ENCODE measurements at places on chromosomes 11 and 22. TPM values are rescaled to one million over a fixed set of nuclear protein-coding genes. Genes with fewer than 3 reads are reported as not detected.

DNA sequence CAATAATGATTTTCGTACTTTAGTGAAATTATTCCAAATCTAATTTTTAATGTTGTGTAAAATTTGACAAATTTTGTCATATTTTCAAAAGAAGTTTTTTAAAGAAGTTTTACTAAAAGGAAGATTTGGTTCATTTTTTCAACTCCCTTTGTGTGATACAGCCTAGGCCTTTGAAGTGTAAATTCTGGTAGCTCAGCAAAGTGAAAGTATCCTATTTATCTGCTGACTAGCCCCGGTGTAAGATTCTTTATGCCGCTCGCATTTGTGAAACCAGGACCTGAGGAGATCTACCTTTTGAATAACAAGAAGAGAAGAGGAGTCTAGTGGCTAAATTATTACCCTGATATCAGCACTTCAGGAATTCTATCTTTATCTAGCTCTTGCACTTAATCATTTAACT, 177.4 kb downstream of the JRKL start:
- DNase-seq = no peak

GRCh38 chr22:48853627-48854240, 973.9 kb downstream of the BRD1 start:
- DNase-seq = no peak

GRCh38 chr11:75499423-75500190, 26.1 kb downstream of the GDPD5 start:
- DNase-seq = no peak

GRCh38 chr11:88131764-88132470, 43.3 kb downstream of the RAB38 start:
- DNase-seq = no peak

DNA sequence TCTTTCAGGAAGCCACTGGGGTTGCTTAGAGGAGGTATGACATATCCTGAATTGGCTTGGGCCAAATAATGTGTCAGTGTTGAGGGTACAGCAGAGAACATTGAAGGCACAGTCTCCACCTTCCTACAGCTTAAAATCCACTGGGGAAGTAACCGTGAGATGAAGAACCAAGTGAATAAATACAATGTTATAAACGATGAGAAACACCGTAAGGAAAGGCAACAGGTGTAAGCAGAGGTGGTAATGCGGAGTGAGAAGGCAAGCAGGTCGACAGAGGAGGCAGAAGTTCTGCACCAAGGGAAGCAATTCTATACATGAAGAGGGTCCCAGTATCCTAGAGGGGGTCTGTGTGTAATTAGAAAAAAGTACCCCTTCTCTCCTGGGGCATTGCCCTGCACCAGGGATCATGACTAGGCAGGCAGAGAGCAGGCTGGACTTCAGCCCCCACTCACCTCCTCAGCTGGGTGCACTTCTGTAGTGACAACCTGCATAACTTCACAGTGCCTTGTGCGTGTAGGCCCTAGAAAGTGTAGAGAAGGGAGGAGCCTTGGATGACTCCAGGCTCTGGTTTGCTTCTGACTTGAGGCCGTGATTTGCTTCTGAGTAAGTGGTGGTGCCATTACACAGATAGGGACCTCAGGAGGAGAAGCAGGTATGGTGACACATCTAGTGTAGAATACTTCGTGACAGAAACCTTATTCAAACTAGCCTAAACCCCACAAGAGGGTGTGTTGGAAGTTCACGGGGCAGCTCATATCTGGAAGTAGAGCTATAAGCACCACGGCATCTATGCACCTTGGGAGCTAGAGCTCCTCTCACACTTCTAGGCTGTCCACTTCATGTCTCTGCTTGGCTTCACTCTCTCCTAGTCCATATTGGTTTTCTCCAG, 4.9 kb downstream of the MYOD1 start:
- DNase-seq = no peak

Gene DEUP1
- 0.16 TPM for total RNA-seq

DNA sequence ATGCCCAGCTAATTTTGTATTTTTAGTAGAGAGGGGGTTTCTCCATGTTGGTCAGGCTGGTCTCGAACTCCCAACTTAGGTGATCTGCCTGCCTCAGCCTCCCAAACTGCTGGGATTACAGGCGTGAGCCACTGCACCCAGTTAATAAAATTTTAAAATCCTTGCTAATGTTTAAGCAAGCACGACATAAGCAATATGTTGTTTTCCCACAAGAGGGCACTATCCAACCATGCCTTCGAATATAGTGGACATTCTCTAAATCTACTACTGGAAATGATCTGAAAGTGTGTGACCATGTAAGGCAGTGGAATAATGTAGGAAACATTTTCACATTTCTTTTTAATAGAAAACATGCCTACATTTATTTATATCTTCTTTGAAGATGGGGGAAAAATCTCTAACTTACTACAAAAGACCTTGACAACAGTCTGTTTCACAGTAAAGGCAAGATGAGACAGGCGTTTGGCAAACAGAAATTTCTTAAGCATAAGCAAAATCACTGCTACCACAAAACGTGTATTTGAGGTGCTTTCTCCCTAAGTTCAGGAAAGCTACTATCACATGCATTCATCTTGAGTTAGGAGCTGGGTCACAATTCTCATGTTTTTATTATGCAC, 38.2 kb downstream of the PITPNB start:
- no peak for DNase-seq

DNA sequence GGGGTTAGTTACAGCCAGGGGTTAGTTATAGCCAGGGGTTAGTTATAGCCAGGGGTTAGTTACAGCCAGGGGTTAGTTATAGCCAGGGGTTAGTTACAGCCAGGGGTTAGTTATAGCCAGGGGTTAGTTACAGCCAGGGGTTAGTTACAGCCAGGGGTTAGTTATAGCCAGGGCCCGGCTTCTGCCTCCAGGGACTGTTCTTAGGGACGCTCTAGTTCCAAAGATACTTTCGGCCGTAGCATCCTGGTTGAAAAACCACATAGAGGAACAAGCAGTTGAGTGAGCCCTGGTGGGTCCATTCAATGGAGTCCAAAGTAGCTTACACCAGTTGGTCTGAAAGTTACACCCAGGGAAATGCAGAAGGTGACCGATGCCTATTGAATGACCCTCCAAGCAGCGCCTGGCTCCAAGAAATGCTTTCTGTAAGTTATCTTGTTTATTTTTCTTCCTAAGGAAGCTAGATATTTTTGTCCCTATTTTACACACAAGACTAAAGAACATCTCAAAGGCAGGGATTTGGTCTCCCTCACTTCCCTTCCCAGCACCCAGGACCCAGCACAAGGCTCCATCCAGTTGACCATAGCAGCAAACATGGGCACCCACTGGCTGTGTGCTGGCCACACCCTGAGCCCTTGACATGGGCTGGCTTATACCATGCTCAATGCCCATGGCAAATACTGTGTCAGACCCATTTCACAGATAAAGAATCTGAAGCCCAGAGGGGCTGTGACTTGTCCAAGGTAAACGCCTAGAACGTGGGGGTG, 49.7 kb upstream of the SHISAL1 start:
- no peak for DNase-seq

DNA sequence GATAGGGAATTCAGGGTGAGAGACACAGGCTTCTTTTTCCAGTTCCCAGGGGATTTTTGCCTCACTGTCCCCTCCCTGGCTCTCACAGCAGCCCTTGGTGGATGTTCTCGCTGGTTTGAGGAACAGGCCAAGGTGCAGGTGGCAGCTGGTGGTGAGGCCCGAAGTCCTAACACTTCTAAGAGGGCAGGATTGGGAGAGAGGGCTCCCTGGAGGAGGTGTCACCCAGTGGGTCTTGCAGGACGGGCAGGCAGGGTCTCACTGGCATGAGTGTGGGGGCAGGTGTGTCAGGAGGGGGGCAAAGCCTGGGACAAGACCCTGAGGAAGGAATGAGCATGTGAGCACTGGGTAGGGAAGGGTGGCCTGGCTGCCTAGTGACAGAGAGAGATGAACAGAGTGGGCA, 9.2 kb downstream of the ADORA2A start:
- DNase-seq = no peak

Gene TMEM191C
- total RNA-seq = 4.4 TPM

Gene XKR3
- total RNA-seq = not detected

DNA sequence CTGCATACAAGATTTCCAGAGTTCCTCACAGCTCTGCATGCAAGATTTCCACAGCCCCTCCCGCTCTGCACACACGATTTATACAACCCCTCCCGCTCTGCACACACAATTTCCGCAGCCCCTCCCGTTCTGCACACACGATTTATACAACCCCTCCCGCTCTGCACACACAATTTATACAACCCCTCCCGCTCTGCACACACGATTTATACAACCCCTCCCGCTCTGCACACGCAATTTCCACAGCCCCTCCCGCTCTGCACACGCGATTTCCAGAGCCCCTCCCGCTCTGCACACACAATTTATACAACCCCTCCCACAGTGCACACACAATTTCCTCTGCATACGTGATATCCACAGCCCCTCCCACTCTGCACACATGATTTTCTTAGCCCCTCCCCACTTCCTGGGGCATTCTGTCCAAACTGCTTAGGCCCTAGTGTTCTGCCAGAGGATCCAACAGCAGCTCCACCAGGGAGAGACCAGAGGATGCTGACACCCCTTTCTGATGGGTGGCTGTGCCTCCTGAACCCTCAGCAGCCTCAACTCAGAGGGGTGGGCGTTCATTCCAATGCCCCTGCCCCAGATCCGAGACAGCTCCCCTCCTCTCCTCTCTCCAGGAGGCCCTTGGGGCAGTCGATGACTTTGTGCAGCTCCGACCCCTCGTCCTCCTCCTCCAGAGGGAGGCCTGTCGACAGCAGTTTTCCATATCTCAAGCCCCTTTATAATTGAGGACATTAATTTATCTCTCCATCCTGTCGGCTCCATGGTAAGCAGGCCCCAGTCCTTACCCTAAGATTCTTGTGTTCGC, 671.7 kb downstream of the BRD1 start:
- DNase-seq = no peak

GRCh38 chr11:48052183-48053044, 72.1 kb downstream of the PTPRJ start:
- no peak for DNase-seq

Gene TOMT
- not detected for total RNA-seq

DNA sequence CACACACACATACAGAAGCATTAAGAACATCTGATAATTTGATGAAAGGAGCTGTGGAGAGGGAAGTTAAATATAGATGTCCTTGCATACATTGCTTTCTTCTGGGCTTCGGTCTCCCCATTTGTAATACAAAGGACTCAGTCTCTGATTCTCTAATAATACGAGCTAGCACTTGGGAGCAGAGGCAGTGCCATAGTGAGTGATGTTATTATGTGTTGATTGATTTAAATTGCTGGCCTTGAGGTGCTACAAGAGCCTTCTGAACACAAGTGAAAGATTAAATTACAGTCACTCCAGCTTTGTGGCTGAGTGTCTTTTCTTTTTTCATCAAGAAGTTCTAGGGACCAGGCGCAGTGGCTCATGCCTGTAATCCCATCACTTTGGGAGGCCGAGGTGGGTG, 61.5 kb upstream of the HMGXB4 start:
- no peak for DNase-seq

Gene PKDREJ
- under 0.01 TPM for total RNA-seq

DNA sequence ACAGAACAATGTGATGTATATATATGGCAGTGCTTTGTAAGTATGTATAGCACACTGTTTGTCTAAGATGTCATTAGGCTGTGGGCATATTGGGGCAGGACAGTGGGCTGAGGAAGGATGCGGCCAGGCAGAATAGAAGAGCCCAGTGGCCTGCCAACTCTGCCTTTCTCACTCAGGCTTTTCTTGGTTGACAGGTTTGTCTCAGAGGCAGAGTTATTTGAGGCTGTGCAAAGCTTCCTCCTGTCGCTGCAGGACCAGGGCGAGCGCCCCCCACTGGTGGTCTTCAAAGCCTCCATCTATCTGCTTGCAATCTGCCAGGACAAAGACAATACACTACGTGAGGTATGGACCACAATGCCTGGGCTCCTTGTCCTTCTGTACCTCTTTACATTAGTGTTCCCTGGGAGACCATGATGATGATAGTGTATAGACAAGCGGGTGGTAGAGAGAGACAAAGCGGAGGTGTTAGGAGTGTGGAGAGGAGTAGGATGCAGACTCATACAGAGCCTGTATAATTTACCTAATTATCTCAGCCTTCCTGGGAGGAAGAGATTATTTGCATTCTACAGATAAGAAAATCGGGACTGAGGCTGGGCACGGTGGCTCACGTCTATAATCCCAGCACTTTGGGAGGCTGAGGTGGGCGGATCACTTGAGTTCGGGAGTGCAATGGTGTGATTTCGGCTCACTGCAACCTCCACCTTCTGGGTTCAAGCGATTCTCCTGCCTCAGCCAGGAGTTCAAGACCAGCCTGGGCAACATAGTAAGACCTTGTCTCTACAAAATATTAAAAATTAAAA, 37.3 kb upstream of the CCDC134 start:
- no peak for DNase-seq

Gene AIFM3
- 4.2 TPM for total RNA-seq

DNA sequence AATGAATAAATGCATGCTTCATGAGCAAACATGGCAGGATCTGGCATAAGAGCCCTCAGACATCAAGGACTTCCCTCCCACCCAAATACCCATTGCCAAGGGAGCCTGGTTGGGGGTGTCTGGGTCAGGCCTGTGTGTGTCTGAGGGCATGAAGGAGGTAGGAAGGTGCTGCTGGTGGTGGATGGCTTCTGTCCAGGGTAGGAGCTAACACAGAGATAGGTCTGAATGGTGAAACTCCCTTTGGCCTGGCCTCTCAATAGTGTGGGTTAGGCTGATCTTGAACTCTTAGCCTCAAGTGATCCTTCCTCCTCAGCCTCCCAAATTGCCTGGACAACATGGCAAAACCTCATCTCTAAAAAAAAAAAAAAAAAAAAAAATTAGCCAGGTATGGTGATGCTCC, 2.8 kb downstream of the AMPD3 start:
- no peak for DNase-seq

GRCh38 chr22:31083377-31083768, 2.3 kb downstream of the SMTN start:
- DNase-seq = no peak

Gene BIK
- total RNA-seq = not detected

DNA sequence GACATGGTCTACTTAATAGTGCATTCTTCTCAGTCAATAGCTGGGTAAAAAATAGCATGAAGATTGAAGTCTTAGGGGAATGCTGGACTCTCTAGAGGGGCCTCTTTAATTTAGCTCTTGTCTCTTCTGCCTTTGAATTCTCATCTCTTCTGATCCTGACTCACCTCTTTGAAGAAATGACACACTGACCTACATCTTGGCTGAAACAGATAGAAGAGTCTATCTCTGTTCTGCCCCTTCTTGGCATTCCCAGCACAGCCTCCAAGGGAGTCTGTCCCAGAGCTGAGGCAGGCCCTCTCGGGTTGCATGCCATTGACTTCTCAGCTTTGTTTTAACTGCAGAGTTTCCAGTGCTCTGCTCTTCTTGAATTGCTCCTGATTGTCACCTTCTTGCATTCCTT, 55.7 kb downstream of the PTPRJ start:
- no peak for DNase-seq

- no peak for DNase-seq
These were observed 3.3 kb downstream of the USP47 start for GRCh38 chr11:11845071-11845470.

- DNase-seq = no peak
These were observed 615 bp downstream of the STT3A start for GRCh38 chr11:125593114-125593820.

Measured in occipital lobe (tissue), 3 donors.